ENCODE measurements at places on chromosomes 4 and X. TPM values are rescaled to one million over a fixed set of nuclear protein-coding genes. Genes with fewer than 3 reads are reported as not detected.

The TCEAL5 gene
- total RNA-seq = 0.89 TPM

The RHOXF2 gene
- not detected for total RNA-seq

The SUV39H1 gene
- total RNA-seq = 5.8 TPM

The SPANXN4 gene
- total RNA-seq = not detected

GRCh38 chr4:23135792-23136645 is 443.3 kb downstream of the GBA3 start:
- H3K4me3 ChIP-seq = no peak overlapping the region
- no peaks in the 10 kb centered on the region for H3K4me1 ChIP-seq
- DNase-seq = no peak

- H3K4me1 ChIP-seq = no peaks in the 10 kb centered on the region
- no peak overlapping the region for H3K4me3 ChIP-seq
- H3K27me3 ChIP-seq = no peaks in the 10 kb centered on the region
- no peaks in the 10 kb centered on the region for H3K36me3 ChIP-seq
Measured at GRCh38 chrX:43493756-43494155, 162.3 kb upstream of the MAOA start.

DNA sequence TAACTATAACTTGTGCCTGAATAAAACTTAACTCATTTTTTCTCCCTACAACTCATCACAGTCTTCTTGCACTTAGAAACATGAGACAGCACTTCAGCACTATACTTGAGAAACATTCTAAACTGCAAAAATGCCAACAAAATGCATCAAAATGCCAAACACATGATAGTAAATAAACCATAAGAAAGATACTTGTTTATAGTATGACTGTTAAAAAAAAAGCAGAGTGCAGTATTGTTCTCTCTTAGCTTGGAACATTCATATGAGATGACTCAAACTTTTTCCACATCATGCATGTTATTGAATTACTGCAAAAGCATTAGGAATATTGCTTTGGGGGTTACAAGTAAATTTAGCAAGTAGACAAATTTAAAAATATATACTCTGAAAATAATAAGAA is 135.7 kb upstream of the ANXA10 start:
- no peaks in the 10 kb centered on the region for H3K27me3 ChIP-seq
- H3K36me3 ChIP-seq = no peaks in the 10 kb centered on the region
- DNase-seq = no peak
- H3K4me3 ChIP-seq = no peak overlapping the region

DNA sequence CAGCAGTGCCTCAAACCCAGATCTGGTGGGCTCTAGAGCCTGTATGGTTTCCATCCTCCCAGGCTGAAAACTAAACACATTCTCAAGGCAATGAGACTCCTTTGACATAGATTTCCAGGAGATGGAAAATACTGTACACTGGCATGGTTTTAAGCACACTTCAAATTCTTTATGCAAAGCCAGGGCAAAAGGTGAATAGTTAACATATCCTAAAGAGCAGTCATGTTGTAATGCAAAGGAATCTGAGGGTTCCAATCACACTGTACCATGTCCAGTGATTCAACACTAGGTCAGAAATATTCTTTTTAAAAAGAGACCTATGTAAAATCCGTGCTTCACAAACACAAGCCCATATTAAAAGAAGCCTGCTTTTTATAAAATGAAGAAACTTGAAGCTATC is 195.3 kb downstream of the QDPR start:
- H3K4me3 ChIP-seq = no peak overlapping the region
- H3K27ac ChIP-seq = no peak overlapping the region
- no peaks in the 10 kb centered on the region for H3K36me3 ChIP-seq

- no peaks in the 10 kb centered on the region for H3K27me3 ChIP-seq
- no peak overlapping the region for H3K4me3 ChIP-seq
- no peak for DNase-seq
- no peaks in the 10 kb centered on the region for H3K4me1 ChIP-seq
Measured at GRCh38 chrX:51420610-51421009, 75.8 kb downstream of the NUDT11 start.
